ENCODE measurements at places on chromosomes 3 and 15.
A peak's percentile ranks its signal among the peaks of the same experiment; 100 is the strongest.

GRCh38 chr3:197539651-197540051, 16.1 kb downstream of the BDH1 start:
- DNase-seq = no peak

DNA sequence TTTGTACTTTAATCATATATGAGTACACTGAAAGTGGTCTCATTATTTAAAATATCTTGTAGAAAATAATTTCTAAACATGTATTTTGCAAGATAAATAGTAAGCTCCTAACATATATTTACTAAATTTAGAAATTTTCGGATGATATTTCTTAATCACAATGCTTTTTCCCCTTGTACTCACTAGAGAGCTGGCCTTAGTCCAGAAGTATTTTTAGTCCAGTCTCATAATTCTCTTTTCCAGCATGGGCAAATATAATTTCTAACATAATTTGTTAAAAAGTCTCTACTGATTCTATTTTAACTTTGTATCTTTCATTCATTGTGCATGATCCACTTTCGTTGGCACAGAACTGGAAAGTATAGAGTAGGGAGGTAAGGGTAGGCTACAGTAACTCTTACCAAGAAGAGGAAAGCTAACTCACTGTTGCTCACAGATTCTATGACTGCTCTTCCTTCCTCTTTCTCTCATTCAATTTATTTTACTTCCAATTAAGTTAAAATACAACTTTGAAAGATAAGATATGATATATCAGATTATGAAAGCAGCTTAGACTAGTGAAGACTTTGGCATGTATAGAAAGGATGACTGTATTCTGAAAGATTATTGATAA, 39.3 kb downstream of the FGF7 start:
- no peak for DNase-seq

- no peak for DNase-seq
These were observed 6.5 kb upstream of the P3H2 start for GRCh38 chr3:190127195-190127594.

GRCh38 chr3:27565201-27565852, 81.1 kb upstream of the SLC4A7 start:
- DNase-seq = no peak

GRCh38 chr15:73984208-73984979, 7.7 kb downstream of the STOML1 start:
- no peak for DNase-seq

- peak; percentile 74 for DNase-seq
These were observed at the start of gene ADAMTS9 for GRCh38 chr3:64687781-64688604. TSS of gene ADAMTS9 (minus strand) at chr3:64688000. CDS start at chr3:64687657, 343 bp downstream.

DNA sequence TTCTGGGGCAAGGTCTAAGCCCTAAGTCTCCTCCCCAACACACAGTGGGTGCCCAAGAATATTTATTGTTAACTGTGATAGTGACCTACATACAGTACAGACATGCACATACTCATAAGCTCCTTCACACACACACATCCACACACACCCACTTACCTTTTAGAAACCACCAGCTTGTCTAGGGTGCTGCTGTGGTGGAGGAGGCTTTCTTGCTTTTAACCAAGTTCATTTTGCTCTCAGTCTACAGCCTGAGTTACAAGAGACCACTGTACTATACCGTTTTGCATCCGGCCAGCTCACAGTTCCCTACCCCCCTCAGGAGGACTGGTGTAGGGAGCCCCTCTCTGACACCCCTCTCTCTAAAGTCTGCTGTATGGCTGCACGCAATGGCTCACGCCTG, 16.7 kb downstream of the DAPK2 start:
- no peak for DNase-seq

- no peak for DNase-seq
These were observed 607.3 kb upstream of the ZNF385D start for GRCh38 chr3:22358334-22358733.

- DNase-seq = no peak
These were observed 267.0 kb downstream of the PLCL2 start for GRCh38 chr3:17151598-17152373.

- no peak for DNase-seq
These were observed 47.9 kb downstream of the WDR49 start for GRCh38 chr3:167605871-167606270.

GRCh38 chr3:171372694-171373093, 87.5 kb downstream of the TNIK start:
- no peak for DNase-seq

GRCh38 chr3:192867645-192868044, 50.0 kb downstream of the MB21D2 start:
- DNase-seq = no peak

DNA sequence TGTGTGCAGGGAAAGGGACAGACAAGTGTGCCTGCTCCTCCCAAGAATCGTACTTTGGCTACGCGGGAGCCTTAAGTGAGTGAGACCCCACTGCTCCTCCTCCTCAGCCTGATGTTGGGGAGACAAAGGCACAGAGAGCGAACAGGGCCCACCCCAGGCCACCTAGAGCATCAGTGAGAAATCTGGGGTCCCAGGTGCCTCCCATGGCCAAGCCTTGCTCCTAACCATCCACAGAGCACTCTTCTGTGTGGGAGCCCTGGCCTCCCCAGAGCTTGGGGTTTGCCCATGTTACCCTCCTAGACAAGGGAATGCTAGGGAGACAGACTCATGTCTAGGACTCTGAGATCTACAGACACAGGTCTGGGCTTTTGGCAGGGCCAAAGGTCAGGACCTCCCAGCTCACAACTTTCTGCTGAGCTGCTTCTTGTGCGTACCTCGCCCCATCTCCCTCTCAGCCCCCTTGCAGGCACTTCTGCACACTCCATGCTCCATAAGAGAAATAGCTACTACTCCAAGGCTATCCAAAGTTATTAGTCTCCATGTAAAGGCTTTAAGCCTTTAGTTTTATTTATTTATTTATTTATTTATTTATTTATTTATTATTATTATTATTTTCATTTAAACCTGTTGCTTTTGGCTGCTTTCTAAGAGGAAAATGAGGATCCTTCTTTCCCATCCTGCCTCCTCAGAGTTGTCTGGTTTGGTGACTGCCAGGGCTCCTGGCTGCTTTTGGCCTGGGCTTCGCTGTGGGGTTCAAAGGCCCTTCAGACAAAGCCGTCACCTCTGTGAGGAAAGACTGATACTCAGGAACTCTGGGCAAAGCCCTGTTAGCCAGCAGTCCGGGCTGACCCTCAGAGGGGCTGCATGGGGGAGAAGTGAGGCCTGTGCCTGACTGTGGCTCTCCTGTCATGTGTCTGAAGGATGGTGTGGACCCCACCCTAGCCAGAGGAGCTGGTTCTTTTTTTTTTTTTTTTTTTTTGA, 32.8 kb upstream of the TOPBP1 start:
- no peak for DNase-seq

GRCh38 chr15:62612183-62612733, 430.3 kb upstream of the TPM1 start:
- no peak for DNase-seq

DNA sequence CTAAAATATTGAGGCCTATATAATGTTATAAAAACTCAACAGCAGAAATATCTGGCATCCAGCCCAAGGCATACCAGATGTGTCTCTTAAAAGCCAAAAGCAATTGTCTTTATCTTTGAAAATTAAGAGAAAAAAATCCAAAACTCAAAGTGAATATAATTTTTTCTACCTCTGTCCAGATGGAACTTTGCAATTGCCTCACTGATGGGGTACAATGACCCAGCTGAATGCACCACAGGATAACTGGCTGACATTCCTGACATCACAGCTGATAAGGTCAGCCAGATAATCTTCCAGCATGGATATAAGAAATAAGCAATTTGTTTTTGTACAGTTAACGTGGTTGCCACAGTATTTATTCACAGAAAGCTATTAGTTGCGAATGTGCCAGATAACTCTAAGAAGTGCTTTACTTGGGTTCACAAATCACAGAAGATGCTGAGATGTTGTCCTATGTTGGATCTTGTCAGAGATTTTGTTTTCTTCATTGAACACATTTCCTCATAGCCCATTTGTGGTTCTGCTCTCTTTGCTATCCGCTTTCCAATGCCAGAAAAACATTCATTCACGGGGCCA, 566.9 kb upstream of the CCDC54 start:
- DNase-seq = no peak

DNA sequence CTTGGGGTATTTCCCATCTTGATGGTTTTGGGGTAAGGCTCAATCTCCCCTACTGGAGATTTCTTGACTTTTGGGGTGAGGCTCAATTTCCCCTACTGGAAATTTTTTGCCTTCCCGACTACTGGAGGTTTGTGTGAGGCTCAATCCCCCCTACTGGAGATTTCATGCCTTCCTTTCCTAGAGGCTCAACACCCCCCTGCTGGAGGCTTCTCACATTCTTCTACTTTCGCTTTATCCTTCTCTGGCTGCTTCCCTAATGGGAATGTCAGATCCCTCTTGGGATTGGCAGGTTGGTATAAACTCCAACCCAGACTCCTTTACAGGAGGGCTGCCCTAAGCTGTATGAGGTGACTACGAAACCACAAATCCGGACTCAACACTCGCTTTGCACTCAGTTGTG, 49.2 kb downstream of the KATNBL1 start:
- no peak for DNase-seq

- no peak for DNase-seq
These were observed 20.3 kb upstream of the CYP11A1 start for GRCh38 chr15:74387621-74388362.

- no peak for DNase-seq
These were observed 27.4 kb upstream of the PLSCR2 start for GRCh38 chr3:146496726-146497125.

- no peak for DNase-seq
These were observed 24.8 kb upstream of the RBP1 start for GRCh38 chr3:139564294-139564861.

DNA sequence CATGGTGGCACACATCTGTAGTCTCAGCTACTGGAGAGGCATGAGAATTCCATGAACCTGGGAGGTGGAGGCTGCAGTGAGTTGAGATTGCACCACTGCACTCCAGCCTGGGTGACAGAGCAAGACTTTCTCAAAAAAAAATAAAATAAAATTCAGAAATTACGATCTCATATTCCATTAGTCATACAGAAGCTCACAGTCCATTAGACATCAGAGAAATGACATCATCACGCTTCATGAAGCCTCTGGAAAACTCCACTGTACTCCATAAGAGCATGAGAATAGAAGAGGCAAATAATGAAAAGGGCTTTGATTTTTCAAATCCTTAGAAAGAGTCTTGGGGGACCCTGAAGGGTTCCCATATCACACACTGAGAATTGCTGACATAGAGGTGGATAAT, 145.0 kb upstream of the MITF start:
- DNase-seq = no peak

GRCh38 chr15:31332020-31332680, 5.5 kb downstream of the KLF13 start:
- DNase-seq = no peak

DNA sequence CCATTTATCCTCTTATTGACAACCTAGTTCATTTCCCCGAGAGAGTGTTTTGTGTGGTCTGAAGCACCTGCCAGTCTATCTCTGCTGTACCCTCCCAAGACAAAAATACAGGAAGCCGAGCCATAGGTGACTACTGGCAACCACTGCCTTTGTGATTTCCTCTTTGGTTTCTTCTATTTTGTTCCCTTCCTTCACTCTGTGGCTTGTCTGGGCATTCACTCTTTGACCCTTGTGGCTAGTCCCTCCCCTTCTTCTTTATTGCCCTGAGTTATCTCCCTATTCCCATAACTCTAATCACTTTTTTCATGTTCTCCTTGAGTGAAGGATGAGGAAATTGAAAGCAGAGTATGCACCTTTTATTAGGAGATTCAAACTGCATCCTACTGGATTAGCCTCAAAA, at the start of gene ADGRG7:
Gene ADGRG7, plus strand, starts transcription at position 297 of the 400 bp plus-strand sequence. CDS start 256 bp downstream, outside the sequence.
- no peak for DNase-seq

DNA sequence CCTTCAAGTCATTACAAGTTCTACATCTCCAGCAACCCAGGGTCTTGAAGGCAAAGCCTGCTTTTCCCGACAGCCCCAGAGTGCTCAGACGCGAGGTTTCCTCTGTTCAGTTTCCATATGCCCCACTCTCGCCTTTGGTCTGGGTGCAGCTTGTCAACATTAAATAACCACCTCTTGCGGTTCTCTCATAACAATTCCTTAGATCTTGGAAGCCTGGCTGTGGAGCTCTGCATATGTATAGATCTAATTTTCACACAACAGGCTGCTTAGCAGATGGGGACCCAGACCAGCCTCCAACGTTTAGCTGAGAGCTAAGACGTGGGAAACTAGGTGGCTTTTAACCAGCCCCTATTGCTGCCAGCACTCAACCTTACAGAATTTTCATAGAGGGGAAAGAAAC, 295.5 kb downstream of the RPLP1 start:
- DNase-seq = no peak

DNA sequence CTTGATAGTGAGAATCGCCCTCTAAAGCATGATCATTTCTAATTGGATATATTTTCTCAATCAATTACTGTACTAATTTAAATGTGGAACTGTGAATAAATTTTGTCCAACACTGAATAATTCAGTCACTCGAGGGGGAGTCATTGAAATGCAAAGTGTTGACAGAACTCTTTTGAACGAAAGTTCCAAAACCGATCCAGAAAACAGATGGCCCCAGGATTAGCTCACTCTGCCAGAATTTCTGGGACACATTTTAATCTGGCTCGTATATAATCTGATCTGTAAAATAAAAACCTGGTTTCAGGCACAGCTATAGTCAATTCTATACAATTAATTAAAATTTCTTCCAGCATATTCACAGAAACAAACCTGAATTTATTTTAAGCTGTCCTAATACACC, 580.4 kb downstream of the ROBO1 start:
- no peak for DNase-seq

- no peak for DNase-seq
These were observed 28.1 kb downstream of the OPA1 start for GRCh38 chr3:193621127-193621526.

DNA sequence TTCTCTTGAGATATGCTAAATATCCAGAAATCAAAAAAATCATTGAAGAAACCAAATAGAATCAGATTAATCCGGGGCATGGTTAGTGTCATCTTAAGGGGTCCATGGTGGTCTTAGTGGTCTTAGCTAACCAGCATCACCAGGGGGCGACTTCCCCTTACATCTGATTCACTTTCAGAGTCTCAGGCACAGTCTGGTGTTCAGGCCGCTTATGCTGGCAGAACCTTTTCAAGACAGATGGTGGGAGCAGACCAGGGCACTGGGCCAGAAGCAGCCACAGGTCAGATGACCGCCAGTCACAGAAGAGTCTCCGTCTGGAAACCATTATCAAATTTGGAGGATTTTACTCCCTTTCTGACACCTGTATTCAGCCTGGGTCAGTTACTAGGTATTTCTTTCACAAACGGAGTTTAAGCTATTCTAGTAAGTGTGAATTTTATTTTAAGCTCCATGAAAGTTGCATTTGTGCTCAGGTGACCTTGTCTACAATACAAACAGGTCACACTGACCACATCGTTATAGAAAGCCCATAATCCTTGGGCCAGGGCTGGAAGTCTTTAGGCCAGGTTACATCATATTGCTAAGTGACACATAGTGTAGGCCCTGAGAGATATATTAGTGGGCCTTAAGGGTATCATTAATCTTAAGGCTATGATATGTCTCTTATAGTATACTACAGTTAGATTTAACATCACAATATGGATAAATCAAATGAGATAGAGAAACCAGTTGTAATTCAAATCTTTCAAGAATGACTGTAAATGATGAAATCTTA, 365.5 kb downstream of the GBE1 start:
- no peak for DNase-seq
